GM04503 (cell line): ENCODE measurements at places on chromosomes 16 and 17.
A peak's percentile ranks its signal among the peaks of the same experiment; 100 is the strongest.

- no peak for DNase-seq
These were observed 37.6 kb downstream of the ARHGAP27 start for GRCh38 chr17:45394913-45395568.

DNA sequence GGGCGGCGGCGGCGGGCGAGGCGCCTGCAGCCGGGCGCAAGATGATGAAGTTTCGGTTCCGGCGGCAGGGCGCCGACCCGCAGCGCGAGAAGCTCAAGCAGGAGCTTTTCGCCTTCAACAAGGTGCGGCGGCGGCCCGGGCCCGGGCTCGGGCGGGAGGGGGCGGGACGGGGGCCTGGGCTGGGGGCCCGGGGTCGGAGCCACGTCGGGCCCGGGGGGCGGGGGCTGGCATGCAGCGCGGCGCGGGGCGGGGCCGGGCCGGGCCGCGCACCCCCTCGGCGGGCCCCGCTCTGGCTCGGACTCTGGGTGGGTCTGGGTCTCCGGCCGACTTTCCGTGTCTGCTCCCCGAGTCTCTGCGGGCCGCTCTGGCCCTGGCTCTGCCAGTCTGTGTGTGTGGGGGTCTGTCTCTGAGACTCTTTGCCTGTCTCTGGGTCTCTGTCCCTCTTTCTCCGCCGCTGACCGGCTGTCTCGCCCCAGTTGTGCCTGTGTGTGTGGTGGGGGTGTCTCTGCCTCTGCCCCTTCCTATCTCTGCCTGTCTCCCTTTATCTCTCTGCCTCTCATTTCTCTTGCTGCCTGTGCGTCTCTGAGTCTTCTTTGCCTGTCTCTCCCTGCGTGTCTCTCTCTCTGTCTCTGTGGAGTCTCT, 328 bp downstream of the LLGL1 start:
- DNase-seq: no peak

GRCh38 chr16:88785106-88785924, at the start of gene PIEZO1:
Gene PIEZO1, minus strand, starts transcription at chr16:88785220. Its CDS starts 256 bp downstream, at chr16:88784964.
- DNase-seq: no peak

DNA sequence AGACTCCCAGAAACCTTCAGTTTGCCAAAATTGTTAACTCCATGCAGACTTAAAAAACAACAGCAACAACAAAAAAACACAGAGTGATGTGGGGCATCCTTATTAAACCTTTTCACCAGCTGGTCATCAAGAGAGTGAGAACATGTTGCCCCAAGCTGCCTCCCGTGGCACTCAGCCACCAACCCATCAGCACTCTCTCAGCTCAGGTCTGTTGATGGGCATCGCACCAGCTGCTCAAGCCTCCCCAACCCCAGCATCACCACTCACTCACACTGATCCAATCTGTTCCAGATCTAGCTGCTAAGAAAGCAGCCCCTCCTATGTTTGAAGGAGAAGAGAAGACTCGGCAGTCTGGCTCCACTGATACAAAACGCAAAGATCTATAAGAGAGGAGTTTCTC, 46.8 kb downstream of the SLC39A11 start:
- DNase-seq: no peak

DNA sequence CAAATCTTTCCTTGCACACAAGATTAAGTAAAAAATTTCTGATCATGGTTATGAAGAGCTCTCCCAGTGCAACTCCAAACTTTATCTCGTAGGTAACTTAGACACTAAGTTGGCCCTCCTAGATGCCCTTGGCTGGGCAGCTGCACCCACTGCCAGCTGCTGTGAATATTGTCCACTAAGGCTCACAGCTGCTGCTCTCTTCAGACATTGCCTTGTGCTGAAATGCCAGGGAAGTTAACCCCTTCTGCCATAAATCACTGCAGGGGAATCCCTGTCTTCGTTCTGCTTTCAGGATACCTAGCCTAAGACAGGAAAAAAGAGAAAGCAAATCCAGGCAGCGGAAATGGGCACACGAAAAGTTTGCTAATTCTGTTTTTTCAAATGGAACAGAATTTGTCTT, 106.4 kb downstream of the IRX5 start:
- DNase-seq: no peak

DNA sequence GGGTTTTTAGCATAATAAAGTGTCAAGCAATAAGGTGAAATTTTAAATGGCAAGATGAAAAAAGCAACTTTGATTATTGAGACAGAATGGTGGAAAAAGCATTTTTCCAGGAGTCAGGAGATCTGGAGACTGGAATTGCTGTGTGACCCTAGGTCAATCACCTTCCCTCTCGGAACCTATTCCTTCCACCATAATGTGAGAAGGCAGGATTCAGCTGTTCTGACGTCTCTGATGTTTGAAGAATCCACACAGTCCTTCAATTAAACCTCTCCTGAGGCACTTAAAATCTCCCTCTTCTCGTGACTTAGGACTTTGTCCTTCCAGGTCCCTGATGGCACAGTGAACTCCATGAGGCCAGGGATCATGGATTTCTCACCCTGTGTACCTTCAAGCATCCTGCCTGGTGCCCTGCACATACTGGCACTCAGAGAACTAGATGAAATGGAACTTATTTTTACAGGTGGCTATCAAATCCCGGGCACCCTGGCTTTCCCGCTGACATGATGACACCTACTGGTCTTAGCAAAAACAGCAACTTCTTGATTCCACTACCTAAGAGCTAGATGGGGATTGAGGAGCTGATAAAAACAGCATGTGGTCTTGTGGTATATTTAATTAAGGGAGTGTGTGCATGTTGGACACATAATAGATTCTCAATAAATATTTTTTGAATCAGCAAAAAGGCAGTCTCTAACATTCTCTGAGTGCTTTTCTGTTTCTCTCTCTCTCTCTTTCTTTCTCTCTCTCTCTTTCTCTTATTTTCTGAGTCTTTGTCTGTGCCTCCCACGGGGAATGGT, 2.3 kb upstream of the CCDC182 start:
- peak; percentile 3 for DNase-seq

DNA sequence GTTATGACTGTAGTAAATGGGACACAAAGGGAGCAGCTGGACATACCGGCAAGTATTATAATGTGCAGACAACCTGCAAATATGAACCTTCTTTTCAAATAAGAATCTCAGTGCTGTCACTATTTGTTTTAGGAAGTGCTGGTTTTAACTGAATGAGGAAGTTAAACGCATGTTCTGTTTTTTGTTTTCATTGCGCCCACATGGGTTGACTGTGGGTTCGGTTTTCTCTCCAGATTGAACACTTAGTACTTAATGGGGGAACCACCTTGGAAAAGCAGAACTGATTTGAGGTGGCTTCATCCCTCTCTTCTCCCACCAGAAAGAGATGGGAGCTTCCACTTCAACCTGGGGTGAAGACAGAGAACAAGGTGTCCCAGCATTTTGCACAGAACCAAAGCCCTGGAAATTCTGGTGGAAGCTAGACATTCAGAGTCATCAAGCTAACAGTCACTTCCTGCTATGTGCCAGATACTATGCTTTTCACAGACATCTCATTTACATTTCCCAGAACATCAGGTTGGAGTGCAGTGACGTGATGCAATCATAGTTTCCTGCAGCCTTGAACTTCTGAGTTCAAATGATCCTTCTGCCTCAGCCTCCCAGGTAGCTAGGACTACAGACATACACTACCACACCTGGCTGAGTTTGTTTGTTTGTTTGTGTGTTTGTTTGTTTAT, 149.8 kb downstream of the CDH13 start:
- no peak for DNase-seq

- DNase-seq: no peak
These were observed 190.6 kb upstream of the FOXF1 start for GRCh38 chr16:86319585-86320236.

GRCh38 chr16:65994291-65994690, 372.2 kb upstream of the CDH5 start:
- DNase-seq: no peak

DNA sequence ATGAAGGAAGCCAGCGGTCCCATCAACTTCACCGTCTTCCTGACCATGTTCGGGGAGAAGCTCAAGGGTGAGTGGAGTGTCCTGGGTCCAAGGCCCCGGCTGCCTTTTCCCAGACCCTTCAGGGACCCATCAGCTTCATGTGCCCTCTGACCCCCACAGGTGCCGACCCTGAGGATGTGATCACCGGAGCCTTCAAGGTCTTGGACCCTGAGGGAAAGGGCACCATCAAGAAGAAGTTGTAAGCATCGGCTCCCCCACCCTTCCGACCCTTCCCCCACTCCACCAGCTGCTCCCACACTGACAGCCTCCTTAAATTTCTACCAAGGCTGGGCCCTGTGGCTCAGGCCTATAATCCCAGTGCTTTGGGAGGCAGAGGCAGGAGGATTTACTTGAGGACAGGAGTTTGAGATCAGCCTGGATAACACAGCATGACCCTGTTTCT, 1.9 kb downstream of the MYL11 start:
- DNase-seq: no peak

GRCh38 chr16:4922721-4923342, 14.1 kb downstream of the PPL start:
- no peak for DNase-seq

- DNase-seq: no peak
These were observed 184.8 kb upstream of the CIBAR2 start for GRCh38 chr16:85296859-85297660.

GRCh38 chr17:39927929-39928857, 661 bp downstream of the LRRC3C start:
- DNase-seq: no peak

GRCh38 chr17:7315570-7316235, 543 bp upstream of the GPS2 start:
- no peak for DNase-seq

- DNase-seq: no peak
These were observed 164.0 kb downstream of the RGS9 start for GRCh38 chr17:65301184-65301583.

GRCh38 chr17:51833045-51833444, 325.5 kb downstream of the CA10 start:
- no peak for DNase-seq

- no peak for DNase-seq
These were observed 19.9 kb upstream of the PITPNM3 start for GRCh38 chr17:6576038-6576785.

DNA sequence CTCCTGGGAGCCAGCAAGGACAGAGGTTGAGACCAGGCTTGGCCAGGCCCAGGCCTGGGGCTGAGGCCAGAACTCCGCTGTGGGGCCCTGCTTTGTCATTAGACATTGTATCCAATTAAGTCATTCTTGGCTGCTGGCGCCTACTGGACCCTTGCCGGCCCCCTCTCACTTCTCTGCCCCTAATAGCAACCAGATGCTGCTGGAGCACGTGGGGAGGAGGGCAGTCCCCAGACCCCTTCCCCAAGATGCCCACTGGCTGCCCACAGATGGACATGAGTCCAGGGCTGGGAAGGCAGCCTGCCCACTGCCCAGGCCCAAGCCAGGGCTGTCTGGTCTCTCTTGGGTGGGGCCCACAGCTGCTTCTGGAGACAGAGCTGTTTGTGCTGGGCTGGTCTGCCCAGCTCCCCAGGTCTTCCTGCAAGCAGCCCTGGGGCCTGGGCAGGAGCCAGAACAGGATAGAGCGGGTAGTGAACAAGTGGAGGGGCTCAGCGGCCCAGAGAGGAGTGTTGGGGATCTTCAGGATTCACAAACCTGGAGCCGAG, 7.8 kb downstream of the PLXDC1 start:
- no peak for DNase-seq

GRCh38 chr17:34623856-34624766, 44.7 kb downstream of the TMEM132E start:
- DNase-seq: no peak

GRCh38 chr17:8825802-8826201, 26.6 kb upstream of the MFSD6L start:
- DNase-seq: no peak

DNA sequence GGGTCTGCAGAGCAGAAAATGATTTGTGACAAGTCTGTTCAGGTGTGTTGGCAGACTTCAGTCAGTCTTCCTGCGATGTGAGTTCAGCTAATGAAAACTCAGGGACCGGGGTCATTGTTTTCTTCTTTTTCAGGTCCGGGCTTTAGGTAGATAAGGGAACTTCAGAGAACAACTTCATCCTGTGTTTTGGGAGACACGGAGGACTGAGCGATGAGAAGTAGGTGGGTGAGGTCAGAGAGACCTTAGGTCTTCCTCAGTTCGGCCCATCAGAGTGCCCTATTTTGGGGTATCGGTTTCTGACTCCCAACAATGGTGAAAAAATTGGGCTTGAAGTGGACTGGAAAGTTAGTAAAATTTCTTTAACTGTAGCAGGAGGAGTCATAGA, 88.9 kb upstream of the ATF7IP2 start:
- DNase-seq: no peak

- DNase-seq: no peak
These were observed 665.0 kb downstream of the WWOX start for GRCh38 chr16:78764478-78764877.

GRCh38 chr16:54193665-54194333, 92.8 kb downstream of the IRX3 start:
- DNase-seq: peak; percentile 17

GRCh38 chr16:85315866-85316265, 203.6 kb upstream of the CIBAR2 start:
- DNase-seq: no peak

DNA sequence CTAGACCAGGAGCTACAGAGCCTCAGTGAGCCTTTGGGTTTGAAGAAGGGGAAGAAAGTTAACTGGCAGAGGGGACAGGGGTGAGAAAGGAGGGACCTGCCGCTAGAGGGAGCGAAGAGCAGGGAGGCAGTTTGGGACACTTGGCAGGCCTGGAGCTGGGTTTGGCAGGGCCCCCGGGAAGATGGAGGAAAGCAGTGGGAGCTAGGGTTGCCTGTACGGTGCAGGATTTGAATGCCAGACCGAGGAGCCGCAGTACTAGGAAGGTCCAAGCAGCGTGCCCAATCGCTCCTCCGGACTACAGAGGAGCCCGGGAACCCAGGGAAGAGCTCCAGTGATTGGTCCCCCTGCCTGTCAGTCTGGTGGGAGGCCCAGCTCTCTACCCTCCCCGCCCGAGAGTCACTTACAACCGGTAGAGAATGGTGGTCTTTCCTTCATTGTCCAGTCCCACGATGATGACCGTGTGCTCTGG, 1.3 kb downstream of the ARL5C start:
- peak; percentile 59 for DNase-seq

GRCh38 chr17:63316100-63316499, 130.0 kb downstream of the CYB561 start:
- DNase-seq: no peak

GRCh38 chr16:51134269-51134812, 16.7 kb downstream of the SALL1 start:
- no peak for DNase-seq

DNA sequence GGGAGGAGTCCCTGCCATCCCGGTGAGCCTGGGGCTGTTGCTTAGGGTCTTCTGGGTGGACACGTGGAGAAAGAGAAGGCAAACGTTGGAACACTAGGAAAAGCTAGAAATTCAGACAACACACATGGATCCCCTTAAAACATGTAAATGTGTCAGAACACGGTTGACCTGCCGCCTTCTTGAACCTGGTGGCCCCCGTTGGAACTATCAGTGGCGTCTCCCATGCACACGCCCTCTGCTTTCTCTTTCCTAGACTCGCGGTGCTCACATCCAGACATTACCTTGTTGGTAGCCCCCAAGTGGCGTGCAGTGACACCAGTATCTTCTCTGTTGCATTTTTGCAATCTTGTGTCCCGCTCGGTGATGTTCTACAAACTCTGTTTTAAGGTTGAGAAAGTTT, 18.6 kb downstream of the CIBAR2 start:
- no peak for DNase-seq

- no peak for DNase-seq
These were observed 5.1 kb downstream of the KIF18B start for GRCh38 chr17:44942456-44942855.
